ENCODE measurements at places on chromosomes 11 and 22. TPM values are rescaled to one million over a fixed set of nuclear protein-coding genes. Genes with fewer than 3 reads are reported as not detected.

GRCh38 chr22:18085188-18085587 is 7.4 kb downstream of the PEX26 start:
- no peak for DNase-seq

GRCh38 chr11:11433960-11434359 is 80.9 kb upstream of the CSNK2A3 start:
- no peak for DNase-seq

The RIMBP3B gene
- 0.16 TPM for total RNA-seq

DNA sequence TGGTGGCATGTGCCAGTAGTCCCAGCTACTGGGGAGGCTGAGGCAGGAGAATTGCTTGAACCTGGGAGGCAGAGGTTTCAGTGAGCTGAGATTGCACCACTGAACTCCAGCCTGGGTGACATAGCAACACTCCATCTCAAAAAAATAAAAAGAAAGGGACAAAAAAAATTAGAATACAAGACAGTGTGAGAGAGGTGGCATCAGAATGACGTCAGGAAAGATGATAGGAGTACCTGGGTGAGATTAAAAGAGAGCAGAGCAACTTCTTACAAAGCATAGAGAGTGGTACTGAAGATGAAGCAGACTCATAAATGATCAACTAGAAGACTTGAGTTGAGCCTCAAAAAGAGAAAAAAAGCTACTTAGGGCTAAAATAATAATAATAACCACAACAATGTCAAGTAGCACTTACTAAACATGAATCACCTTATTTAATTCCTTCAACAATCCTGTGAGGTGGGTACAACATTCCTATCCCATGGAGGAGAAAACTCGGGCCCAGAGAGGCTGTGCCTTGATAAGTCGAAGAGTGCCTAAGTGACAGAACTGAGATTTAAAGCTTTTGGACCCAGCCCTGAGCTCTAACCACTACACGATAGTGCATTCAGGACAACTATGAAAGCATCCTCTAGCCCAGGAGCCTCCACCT is 5.2 kb upstream of the SLN start:
- no peak for DNase-seq

The SPDYC gene
- total RNA-seq, result not detected

DNA sequence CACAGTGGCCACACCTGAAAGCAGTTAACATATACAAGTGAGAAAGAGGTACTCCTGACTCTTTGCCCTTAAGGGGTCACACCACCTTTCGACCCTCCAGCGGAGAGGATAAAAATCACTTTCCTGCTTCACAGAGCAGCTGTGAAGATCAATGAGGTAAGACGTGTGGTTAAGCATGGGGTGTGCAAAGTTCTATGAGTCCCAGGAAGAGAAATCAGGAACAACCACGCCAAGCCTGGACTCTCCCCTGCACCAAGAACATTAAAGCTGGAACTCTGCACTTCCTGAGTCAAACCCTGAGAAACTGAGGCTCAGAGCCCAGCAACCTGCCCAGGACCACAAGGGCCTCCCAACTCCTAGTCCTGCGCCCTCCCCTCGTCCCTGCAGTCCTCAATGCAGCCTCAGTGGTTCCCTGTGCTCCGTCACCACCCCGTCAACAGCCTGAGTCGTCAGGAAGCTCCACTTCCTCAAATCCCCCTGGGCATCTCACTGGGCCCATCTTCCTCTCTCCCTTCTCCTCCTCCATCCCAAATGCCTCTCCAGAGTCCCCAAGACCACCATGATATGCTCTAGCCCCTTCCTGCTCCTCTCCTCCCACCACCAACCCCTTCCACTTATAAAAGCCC is 17.7 kb downstream of the TNKS1BP1 start:
- no peak for DNase-seq

The PRR5 gene
- 11.3 TPM for total RNA-seq

DNA sequence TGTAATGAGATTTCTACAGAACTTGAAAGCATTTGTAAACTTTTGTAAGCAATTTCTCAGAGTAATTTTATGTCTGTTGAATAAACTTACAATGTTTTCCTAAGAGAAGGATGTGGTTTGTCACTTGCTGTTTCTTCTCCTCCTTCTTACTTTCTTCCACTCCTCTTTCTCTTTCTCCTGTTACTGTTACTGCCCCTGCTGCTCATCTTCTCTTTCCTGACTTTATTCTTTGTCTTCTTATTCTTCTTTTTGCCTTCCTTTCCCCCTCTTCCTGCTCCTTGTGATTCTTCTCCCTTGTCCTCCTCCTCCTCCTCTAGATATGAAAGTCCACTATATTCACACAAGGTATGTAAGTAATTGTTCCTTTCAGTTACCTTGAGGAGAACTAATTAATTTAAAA is 31.1 kb upstream of the MMP7 start:
- no peak for DNase-seq

GRCh38 chr11:70432065-70432464 is 33.7 kb downstream of the CTTN start:
- DNase-seq, result no peak

The TMA7B gene
- total RNA-seq, result 0.08 TPM
